ENCODE measurements at places on chromosomes 13 and 19.

GRCh38 chr19:5271145-5271544 is 69.5 kb downstream of the PTPRS start:
- DNase-seq, result peak; percentile 14

- no peak for DNase-seq
These were observed 14.7 kb downstream of the TEX30 start for GRCh38 chr13:102758842-102759241.

DNA sequence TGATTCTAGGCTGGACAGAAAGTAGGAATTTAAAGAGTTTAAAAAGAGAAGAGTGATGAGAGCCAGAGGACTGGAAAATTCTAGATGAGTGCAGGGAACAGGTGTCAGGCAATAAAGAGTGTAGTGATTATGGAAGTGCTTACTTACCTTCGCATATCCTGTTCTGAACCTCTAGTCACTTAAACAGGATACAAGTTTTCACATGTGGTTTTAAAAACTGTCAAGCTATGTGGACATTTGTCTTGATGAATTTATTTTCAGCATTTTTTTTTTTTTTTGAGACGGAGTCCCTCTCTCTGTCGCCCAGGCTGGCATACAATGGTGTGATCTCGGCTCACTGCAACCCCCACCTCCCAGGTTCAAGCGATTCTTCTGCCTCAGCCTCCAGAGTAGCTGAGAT is 34.3 kb upstream of the IL17D start:
- DNase-seq, result no peak

- DNase-seq, result no peak
These were observed 19.4 kb downstream of the UFM1 start for GRCh38 chr13:38369058-38369457.

DNA sequence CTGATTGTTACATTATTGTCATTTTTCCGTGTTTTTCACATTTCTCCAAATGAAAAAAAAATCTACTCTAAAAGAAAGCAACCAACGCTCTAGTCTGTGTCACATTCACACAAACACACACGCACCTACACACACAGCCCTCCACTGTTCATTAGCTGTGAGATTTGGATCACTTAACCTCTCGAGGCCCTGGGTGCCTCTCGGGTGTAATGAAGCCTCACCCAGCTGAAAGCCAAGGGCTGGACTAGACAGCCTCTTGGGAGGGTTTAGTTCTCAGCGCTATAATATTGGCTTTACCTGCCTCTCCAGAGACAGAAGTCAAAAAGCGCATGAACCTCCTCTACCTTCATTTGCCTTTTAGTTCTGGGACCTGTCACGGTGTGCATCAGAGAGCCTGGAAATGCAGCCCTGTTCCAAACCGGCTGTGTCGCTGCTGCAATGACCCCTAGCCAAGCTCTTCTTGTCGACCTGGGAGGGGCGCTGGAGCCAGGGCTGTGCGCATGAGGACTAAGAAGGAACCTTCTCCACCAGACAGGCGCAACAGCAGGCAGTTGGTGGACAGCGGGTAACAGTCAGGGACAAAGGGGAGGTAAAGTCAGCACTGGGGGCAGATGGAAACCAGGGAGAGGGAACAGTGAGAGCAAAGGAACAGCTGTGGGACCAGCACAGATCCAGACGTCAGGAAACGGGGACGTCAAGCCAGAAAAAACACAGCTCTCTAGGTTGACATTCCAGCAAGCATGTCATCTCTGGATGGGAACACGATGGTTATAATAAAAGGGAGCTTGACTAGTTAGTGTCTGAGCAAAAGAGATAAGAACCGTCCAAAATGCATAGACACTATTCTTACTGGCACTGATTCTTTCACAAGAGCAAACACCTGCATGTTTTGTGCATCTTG is 375.9 kb downstream of the EFNB2 start:
- no peak for DNase-seq

DNA sequence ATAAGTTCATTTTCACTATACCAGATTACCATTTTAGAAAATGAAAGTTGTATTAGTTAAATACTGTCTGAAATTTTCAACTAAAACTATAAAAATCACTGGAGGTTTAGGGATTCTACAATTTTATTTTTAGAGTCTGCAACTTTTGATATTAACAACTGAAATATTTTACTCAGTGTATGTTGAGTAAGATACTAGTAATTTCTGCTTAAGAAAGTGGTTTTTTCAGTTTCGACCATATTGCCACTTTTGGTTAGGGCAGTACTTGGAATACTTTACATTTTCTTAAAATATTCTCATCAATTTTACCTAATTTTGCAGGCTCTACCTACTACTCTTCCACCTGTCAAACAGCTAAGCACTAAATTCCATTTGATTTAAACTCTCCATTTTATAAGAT is 59.6 kb downstream of the KCNRG start:
- no peak for DNase-seq

- no peak for DNase-seq
These were observed 59.6 kb downstream of the ARHGAP35 start for GRCh38 chr19:46920362-46920761.

DNA sequence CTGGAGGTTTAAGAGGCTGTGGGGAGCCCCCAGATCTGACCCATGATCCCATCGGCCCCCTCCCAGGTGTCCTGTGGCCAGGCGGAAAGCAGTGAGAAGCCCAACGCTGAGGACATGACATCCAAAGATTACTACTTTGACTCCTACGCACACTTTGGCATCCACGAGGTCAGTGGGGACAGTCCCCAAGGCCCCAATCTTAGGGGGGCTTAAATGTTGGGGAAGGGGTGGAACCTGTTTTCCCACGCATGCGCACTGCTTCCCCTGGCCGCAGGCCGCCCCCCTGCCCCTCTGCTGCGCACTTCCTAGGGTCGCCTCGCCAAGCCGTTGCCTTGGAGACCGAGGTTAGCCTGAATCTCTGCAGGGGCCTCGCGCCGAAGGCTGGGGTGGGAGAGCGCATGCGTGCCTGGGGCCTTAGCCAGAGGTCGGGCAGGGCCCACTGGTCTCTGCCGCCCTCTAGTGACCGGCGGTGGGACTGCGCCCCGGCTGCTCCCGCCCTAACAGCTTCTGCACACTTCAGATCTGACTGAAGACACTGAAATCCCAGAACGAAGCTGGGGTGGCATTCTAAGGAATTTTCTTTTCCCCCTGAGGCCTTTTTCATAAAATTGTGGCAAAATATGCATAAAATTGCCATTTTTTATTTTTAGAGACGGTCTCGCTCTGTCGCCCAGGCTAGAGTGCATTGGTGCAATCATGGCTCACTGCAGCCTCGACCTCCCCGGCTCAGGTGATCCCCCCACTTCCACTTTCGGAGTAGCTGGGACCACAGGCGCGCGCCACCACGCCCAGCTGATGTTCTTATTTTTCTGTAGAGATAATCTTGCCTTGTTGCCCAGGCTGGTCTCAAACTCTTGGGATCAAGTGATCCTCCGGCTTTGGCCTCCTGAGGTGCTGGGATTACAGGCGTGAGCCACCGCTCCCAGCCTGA is 3.6 kb downstream of the PRMT1 start:
- DNase-seq, result peak; percentile 98

GRCh38 chr13:101487438-101487830 is 35.0 kb downstream of the ITGBL1 start:
- DNase-seq, result no peak

GRCh38 chr19:41776700-41777099 is 19.7 kb upstream of the CEACAM3 start:
- DNase-seq, result no peak

- DNase-seq, result peak; percentile 11
These were observed 189.8 kb downstream of the KCTD12 start for GRCh38 chr13:76696370-76696769.

- DNase-seq, result no peak
These were observed 8.1 kb downstream of the STK11 start for GRCh38 chr19:1213391-1214286.

- peak; percentile 19 for DNase-seq
These were observed 77.6 kb downstream of the KDM4B start for GRCh38 chr19:5046339-5047039.

- no peak for DNase-seq
These were observed 4.9 kb upstream of the GIPC3 start for GRCh38 chr19:3580156-3580934.

DNA sequence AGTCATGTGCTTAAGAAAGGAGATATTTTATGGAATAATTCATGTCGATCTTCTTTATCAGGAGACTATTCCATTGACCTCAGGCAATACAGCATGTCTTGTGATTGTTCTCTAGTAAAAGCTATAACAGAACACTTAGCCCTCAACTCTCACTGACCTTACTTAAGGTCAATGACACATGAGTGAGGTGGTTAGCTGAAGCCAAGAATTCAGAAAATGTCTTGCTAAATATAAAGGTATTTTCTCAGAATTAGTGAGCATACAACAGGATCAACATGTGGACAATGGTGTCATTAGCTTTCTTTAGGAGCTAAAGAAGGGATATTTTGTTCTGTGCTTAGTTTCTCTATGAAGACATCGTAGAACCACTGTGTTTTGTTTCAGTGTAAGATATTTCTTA is 1730.4 kb upstream of the SLC10A2 start:
- no peak for DNase-seq

DNA sequence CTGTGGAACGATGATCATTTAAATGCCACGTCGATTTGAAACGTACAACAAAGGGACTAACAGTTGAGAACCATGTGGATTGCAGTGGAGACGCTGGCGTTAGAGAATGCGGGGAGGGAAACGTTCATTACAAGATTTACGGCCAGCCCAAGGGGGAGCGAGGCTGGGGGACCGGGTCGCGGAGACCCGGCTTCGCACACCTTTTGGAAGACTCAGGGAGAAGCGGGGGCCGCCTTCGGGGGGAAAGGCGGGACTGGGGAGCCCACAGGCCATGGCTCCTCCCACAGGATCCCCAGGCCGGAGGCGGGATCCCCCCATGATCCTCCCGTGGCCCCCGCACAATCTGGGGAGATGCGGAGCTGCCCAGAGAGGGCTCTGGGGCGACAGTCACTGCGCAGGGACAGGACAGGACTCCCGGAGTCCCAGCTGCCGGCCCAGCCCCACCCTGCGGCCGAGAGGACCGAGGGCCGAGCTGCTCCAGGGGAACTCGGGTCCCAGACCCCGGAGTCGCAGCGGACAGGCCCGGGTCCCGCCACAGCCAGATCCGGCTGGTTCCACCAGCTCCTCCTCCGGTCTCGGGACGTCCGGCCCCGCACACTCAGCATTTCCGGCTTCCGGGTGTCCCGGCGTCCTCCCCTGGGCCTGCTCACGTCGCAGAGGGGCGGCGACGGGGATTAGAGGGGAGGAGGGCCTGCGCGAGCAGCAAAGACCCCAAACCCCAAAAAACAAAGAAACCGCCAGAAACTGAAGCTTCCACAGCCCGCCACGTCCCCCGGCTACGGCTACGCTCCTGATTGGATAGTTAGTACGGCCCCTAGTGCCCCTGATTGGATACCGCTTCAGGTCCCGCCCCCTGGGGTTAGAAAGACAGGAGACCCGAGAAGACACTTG is 21.1 kb upstream of the OR10H1 start:
- peak; percentile 90 for DNase-seq

- no peak for DNase-seq
These were observed 30.0 kb upstream of the ATP12A start for GRCh38 chr13:24650161-24650560.

DNA sequence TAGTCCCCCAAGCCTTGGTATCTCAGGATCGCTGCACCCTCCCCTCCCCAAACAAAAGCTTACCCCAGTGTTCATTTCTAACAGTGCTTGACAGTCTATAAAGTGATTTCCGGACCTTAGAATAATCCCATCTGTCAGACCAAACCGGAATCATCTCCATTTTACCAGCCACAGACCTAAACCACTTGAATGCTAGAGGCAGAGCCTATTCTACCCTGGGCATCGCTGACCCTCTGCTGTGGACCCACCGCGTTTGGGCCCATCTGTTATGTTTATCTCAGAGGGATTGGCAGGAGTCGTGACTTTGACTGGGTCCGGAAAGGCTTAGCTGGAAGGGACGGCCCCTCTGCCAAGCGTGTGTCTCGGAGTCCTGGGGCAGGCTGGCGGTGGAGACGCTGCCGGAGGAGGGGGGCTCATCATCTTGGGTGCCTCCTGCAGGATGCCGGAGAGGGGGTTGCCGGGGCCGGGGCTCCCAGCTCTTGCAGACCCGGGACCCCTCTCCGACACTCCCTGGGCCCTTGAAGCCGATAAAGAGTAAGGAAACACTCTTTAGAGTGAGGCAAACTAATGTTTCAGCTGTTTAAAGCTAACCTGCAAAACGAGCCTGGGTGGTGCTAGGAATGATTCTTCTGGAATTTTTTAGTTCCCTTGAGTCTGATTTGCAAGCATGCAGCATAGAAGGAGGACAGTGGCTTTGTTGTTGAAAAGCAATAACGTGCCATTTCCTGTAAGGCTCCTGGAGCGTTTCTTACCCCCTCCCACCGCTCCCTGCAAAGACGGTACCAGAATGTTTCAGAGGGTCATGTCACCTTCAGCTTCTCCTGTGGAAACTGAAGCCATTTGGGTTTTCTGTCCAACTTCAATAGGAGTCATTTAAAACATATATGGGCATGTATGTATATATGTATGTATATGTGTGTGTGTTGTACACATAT is 1.3 kb downstream of the SLC25A42 start:
- peak; percentile 80 for DNase-seq

DNA sequence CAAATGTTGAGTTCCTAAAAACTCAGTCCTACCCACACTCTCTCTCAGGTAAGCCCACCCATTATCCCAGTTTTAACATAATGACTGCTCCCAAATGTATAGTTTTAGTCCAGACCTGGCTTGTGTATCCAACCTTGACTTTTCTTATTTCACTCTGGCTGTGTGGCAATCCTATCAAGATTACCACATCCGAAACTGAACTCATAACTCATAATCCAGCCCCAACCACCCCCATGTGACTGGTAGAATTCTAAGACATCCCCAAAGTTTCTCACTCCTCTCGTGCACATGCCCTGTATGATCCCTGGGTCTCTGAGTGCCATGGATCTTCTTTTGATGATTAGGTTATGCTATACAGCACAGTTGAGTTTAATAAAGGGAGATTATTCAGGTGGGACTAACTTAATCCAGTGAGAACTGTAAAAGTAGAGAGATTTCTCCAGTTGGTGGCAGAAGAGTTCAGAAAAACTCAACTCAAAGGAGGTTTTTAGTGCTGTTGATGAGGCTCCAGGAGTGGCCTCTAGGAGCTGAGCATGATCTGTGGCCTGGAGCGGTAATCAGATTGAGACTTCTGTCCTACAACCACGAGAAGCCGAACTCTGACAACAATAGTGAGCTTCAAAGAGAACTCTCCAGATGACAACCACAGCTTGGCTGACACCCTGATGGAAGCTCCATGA is 413.4 kb downstream of the ZNF536 start:
- DNase-seq, result peak; percentile 28

DNA sequence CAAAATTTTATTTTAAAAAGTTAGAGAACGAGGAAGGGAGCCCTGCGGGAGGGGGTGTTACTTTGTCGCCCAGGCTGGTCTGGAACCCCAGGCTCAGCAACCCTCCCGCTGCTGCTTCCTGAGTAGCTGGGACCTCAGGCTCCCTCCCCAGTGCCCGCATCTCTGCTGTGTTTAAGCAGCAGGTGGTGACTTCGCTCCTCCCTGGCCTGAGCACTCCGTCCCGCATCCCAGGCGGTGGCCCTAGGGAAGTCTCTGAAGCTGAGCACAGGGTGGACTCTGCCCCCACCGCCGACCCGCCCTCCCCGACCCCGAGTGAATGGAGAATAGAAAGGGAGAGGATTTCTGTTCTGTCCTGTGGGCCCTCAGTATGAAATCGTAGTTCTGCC is 30.5 kb downstream of the ZNF701 start:
- peak; percentile 37 for DNase-seq
